ENCODE measurements at places on chromosomes 5 and 9.
A peak's percentile ranks its signal among the peaks of the same experiment; 100 is the strongest.

DNA sequence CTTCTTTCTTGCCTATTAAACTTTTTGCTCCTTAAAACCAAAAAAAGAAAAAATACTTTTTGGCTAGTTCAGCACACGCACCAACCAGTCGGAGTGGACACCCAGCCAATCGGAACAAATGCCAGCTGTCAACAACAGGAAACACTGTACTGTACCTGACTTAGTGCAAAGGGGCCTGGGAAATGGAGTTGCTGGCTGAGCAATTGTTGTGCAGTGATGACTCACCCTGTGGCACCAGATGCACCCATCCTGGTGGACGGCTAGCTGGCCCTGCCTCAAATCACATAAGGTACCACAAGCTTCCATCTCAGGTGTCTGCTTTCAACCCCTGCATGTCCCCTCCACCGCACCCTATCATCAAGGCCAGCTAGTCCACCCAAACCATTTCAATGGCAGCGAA, 20.9 kb downstream of the FOXE1 start:
- DNase-seq, result no peak

GRCh38 chr9:135036861-135037465, 50.5 kb upstream of the OLFM1 start:
- DNase-seq, result no peak

GRCh38 chr5:123199527-123199926, 110.5 kb downstream of the PRDM6 start:
- DNase-seq, result no peak

DNA sequence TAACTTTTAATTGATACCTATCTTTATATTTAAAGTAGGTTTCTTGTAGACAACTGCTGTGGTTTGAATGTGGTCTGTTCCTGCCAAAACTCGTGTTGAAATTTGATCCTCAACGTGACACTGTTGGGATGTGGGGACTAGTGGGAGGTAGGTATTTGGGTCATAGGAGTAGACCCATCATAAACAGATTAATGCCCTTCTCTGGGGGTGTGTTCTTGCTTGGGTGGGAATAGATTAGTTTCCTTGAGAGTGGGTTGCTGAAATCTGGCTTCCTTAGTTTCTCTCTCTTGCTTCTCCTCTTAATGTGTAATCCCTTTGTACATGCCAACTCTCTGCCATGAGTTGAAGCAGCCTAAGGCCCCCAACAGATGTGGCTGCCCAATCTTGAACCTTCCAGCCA, 34.6 kb upstream of the IPPK start:
- no peak for DNase-seq

- DNase-seq, result no peak
Measured at GRCh38 chr5:96838201-96839070, 30.7 kb upstream of the ERAP1 start.

GRCh38 chr5:11104651-11105112, 343.6 kb upstream of the DAP start:
- no peak for DNase-seq

GRCh38 chr5:1919750-1920149, 37.0 kb upstream of the IRX4 start:
- DNase-seq, result no peak

DNA sequence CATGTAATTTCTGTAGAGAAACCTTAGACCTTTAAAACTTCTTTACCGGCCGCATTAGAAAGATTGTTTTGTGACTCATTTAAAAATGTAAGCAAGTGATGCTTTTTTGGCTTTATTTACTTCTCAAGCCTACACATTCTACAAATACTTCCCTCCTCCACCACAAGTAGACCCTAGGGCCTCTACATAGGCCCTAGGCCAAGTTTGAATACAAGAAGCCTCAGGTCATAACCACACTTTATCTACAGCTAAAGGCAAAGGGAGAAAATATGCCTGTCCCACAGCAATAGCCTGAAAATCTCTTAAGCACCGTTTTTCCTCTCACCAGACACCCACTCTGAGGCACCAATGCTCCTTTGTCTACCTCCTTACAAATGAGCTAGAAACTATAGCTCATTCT, 53.9 kb downstream of the CSNK1A1 start:
- DNase-seq, result peak; percentile 96

DNA sequence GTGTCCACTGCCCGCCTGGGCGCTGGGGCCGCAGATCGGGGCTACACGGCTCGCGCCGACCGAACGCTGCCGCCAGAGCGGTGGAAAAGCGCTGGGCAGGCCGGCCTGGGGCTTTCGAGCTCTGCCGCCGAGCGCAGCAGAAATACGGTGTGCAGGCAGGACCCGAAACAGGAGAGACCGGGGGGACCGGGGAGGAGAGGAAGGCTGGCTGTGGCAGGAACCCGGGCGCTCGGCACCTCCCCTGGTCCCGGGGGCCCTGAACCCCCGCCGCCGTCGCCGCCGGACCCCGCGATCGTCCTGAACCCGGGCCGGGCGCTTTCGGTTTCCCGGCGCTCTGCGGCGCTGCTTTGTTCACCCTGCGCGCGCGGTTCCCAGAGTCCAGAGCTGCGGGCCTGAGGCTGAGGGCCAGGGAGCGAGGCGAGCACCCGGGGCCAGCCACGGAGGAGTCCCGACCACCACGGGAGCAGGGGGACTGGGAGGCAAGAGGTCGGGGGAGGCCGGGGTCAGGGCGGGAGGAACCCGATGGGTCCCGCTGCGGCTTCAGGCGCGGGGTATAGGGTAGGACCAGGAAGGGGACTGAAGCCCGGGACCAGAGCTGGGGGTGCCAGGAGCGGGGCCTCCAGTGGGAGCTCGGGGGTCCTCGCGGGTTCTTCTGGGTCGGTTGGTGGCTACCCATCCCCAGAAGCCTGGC, 12.0 kb downstream of the IRX2 start:
- DNase-seq, result peak; percentile 33

DNA sequence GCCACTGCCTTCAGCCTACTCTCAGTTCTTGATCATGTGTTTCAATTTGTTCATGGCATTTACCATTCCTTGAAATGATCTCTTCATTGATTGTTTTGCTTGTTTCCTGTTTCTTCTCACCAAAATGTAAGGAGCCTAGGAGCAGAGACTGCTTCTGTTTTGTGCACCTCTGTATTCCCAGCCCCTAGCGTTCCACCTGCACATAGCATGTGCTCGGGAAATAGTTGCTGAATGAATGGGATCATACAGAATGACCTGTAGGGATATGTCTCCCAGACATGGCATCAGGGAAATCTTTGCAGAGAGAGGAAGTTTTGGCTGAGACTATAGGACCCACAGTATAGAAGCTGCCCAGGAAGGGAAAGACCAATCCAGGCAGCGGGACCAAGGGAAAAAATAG, 6.2 kb upstream of the CERCAM start:
- no peak for DNase-seq

DNA sequence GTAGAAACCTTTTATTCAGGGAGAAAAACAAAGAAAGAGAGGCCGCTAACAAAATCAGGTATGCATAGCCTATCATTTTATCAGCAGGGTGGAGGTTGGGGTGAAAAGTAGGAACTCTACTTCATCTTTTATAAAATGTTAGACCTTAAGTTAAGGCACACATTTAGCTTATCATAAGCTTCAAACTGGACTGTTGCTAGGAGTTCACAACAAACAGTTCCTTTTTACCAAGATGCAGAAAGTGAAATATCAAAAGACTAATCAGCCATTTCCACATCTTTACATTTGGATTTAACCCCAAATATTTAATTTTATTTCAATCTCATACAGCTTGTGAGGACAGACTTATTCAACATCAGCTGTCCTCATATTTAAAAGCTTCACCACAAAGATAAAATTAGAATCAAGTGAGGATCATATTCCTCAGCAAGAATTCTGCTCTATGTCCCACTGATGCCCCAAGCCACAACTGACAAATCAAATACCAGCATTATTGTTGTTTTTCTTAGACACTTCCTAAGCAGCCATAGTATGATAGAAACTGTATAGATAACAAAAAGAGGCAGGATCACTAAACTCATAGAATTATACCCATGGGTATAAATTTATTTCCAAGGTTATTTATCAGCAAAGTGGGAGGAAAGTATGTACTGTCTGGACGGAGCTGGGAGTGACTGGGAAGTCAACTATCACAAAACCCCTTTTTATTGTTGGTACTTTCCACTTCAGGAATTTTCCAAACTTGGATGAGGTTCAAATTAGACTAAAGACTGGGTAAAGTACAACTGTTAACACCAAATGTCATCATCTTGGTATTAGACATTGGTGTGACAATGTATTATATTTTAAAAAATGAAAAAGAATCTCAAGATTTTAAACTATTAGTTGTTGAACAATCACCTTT, 29.9 kb upstream of the MYOT start:
- no peak for DNase-seq

GRCh38 chr5:65172486-65173129, 309.1 kb downstream of the ADAMTS6 start:
- peak; percentile 74 for DNase-seq

DNA sequence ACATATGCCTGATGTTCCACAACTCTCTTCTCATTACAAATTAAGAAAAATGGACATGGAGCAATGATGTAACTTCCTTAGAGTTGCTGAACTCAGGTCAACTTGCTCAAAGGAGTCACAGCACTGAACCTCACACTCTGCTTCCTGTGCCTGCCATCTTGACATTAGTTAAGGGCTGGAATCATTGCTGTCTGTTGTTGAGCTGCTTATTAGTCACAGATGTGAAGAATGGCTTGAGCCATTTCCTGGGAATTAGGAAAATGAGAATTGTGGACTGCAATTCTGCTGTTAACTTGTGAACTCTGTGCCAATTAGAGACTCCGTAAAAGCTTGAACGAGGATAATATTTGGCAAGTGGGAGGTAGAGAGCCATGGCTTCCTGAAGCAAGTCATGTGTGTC, 212.0 kb downstream of the ADAMTS12 start:
- peak; percentile 88 for DNase-seq

DNA sequence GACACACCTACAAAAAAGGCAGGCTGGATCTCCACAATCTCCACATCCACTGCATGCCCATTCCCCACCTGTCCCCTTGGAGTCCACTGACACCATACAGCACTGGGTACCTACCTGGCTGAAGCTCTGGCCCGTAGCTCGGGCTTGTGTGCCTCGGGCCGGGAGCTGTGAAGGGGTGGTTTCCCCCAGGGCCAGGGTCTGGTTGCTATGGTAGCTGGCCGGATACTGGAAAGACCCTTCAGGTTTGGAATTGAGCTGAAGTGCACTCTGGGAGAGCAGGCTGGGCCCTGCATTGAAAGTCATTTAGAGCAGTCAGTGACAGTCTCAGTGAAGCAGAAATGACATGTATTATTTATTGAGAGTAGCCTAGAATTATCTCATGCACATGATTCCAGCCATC, 507.3 kb downstream of the CTNND2 start:
- DNase-seq, result no peak

DNA sequence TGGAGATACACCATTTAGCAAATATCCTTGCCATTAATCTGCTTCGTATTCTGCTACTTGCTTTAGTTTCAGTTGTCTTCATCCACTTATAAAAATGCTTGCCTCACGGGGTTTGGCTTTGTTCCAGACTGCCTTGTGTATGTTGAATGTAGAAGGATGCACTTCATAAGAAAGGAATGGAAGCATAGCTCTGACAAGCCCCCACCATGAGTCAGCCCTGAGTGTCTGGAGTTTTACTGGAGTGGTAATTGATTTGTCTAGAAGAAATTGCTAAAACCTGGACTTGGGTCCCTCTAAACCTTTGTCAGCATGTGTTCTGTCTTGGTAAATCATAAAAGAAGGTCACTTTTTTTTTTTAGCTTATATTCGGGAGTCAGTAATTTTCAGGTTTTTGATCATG, 4.6 kb downstream of the TEX48 start:
- peak; percentile 99 for DNase-seq

DNA sequence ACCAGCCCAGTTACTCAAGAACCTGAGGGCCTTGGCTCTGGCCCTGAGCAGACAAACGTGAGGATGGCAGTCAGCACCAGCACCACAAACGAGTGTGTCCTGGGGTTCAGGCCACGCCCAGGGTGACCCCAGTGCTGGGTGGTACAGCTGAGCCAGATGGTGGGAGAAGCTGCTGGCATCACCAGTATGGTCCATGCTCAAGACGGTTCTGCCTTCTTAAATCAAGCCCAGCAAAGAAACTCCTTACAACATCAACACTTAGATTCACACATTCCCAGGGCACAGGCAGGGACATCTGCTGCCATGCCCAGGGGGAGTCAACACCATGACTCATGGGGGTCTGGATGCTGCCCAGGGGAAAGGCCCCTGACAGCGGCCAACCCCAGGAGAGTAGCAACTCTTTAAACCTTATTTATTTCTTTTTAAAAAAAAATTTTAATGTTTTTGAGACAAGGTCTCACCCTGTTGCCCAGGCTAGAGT, 31.3 kb downstream of the IPPK start:
- DNase-seq, result peak; percentile 47

- no peak for DNase-seq
Measured at GRCh38 chr9:106119176-106119575, 424.8 kb downstream of the TMEM38B start.

- DNase-seq, result no peak
Measured at GRCh38 chr5:76380346-76381066, 22.6 kb upstream of the IQGAP2 start.

DNA sequence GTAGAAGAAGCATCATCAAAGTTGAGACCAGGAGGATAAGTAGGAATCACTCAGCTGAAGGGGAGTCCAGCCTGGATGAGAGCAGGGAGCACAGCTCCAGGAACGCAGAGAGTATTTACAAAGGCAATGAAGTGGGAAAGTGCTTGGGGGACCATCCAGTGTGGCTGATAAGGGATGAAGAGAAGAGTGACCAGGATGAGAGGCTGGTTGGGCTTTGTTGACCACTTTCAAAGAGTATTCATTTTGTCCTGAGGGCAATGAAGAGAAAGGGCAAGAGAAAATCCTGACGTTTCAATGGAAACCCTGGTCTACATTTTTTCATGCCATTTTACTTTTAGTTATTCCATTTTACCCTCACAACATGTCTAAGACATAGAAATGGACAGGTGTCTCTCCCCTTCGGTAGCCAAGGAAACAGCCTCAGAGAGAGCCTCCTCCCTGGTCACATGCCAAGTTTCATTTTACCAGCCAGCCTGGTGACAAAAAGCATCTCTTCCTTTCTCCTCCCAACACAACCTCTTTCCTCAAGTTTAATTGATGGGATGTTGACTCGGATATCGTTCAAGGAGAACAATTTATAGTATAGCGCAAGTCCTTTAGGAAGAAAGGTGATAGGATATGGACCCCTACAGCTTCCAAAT, 492.7 kb upstream of the CLINT1 start:
- DNase-seq, result no peak

GRCh38 chr9:84655447-84655846, 14.1 kb upstream of the NTRK2 start:
- no peak for DNase-seq

DNA sequence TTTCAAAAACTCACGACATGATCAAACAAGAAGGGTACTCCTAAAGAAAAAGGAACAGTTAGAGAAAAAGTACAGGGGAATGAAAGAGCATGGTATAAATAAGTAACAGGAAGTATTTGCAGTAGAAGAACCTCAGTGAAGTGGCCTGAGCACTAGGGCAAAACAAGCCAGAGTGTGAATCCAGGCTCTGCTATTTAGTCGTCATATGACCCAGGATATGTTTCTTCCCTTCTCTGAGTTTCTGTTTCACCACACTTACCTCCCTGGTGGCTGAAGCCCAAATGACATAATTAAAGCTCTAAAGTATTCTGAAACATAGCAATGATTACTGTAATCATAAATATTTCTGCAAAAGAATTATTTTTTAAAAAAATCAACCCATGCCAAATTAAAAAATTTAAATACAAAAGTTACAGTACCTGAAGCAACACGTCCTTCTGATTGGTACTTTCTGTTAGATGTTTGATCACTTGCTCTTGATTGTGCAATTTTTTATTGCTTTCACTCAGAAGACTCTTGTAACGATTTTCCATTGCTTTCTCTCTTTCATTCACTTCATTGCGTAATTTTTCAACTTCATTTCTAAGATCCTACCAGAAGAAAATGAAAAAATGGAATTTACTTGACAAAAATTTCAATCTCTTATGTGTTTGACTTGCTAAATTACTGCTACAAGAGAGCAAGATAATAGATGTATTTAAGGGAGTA, 88.9 kb downstream of the CDK5RAP2 start:
- DNase-seq, result peak; percentile 53

Data from AG10803 (cell line).